ENCODE measurements at places on chromosomes 7 and 10.

- DNase-seq = no peak
Observed at GRCh38 chr10:62655337-62655994, 149.1 kb upstream of the ADO start.

DNA sequence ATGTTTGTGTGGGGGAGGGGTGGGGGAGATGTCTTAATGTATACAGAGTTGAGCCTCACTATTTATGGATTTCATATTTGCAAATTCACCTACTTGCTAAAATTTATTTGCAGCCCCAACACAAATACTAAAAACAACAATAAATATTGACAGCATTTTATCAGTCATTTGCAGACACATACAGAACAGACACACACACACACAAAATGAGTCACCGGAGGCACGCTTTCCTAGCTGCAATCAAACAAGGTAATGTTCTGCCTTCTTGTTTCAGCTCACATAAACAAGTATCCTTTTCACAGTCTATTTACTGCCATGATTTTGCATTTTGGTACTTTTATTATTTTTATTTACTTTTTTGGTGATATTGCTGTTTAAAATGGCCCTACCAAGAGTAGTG, 88.5 kb downstream of the IPMK start:
- no peak for DNase-seq

GRCh38 chr7:30604901-30605300, 10.2 kb downstream of the GARS1 start:
- no peak for DNase-seq

- no peak for DNase-seq
Observed at GRCh38 chr10:58157076-58157766, 110.5 kb downstream of the IPMK start.

GRCh38 chr7:29622335-29623265, 59.0 kb downstream of the PRR15 start:
- no peak for DNase-seq

- no peak for DNase-seq
Observed at GRCh38 chr7:47942132-47942531, 6.1 kb downstream of the PKD1L1 start.

GRCh38 chr7:142804728-142805207, 34.0 kb downstream of the PRSS2 start:
- DNase-seq = no peak

- no peak for DNase-seq
Observed at GRCh38 chr10:10149899-10150298, 867.8 kb upstream of the CELF2 start.

DNA sequence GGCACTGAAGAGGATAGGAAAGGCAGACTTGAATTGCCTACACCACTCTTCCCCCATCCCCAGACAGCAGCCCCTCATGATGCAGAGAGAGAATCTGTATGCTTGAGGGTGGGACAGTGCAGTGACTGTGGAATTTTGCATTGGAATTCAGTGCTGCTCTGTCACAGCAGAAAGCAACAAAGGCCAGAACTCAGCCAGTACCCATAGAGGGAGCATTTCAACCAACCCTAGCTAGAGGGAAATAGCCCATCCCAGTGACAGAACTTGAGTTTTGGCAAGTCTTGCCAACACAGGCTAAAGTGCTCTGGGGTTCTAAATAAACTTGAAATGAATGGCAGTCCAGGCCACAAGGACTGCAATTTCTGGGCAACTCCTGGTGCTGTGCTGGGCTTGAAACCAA, 80.4 kb downstream of the TES start:
- DNase-seq = no peak

DNA sequence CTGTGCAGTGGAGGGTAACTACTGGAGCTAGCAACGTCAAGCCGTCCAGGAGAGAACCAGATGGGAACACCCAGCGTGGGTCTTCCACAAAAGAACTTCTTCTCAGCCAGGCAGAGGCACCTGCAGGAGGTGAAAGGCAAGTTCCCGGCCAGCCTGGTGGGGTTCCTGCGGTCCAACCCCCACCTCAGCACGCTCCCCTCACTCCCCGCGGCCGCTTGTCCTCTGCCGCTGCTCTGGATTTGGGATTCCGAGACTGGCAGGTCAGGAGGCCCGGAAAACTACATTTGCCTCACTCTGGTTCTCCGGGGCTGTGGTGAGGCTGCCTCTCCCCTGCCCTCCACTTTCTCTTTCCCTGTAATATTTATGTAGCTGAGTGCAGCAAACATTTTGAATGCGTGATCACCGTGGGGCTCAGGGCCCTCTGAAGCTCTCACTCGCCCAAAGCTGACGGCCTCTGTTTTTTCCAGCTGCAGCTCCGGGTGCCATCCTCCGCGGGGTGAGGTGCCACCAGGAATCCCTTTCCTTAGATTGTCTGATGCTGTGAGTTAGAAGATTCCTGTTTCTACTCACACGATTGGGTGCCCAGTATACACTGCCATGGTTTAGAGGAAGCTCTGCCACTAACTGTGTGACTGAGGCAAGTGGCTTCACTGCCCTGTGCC, 366.9 kb downstream of the DNAJB6 start:
- DNase-seq = no peak

- peak; percentile 40 for DNase-seq
Observed at GRCh38 chr7:85186521-85187241, at the start of gene SEMA3D. Gene SEMA3D, minus strand, starts transcription at chr7:85187056. Its CDS starts 65,165 bp downstream, at chr7:85121891.

GRCh38 chr10:5540080-5540479, 15.3 kb downstream of the CALML3 start:
- no peak for DNase-seq

Measured in NCI-H187 treated with DMSO at 0.1 percent for 48 hours (cell line).